C1 segment of cervical spinal cord (tissue), 14 donors: ENCODE measurements at places on chromosomes 5 and 9.
A peak's percentile ranks its signal among the peaks of the same experiment; 100 is the strongest.

GRCh38 chr5:141521244-141521781 lies 32.4 kb downstream of the PCDHGC5 start:
- peak; percentile 37 for DNase-seq

DNA sequence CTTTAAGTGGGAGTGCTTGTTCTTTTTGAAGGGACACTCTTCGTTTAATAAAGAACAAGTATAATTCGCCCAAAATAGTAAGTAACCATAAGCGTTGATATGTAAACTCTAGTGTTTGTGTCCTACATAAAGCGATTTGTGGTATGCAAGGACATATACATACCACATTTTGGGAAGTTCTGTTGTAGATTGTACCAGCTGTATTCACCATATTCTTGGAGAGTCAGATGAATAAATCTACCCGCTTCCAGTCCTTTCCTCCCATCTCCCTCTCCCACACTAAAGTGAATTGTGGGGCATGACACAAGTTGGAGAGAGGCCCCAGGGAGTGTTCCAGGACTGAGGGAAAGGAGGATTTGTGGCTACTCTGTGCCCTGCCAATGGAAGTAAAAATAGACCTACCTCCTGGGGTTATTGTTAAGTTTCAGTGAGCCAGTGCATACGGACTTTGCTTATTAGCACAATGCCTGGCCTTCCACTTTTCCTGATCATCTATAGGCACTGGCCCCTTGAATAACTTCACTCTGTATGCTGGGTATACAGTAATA lies 40.6 kb downstream of the ARHGAP26 start:
- no peak for DNase-seq

- DNase-seq, result no peak
These were observed 50.4 kb upstream of the STXBP1 start for GRCh38 chr9:127561491-127562278.

GRCh38 chr5:147287110-147287509 lies 52.3 kb downstream of the STK32A start:
- no peak for DNase-seq

GRCh38 chr5:112551419-112552032 lies 132.4 kb upstream of the EPB41L4A start:
- DNase-seq, result no peak

GRCh38 chr9:7659766-7660165 lies 139.8 kb downstream of the DMAC1 start:
- no peak for DNase-seq

- no peak for DNase-seq
These were observed 787.3 kb upstream of the WWC1 start for GRCh38 chr5:167503926-167504720.

DNA sequence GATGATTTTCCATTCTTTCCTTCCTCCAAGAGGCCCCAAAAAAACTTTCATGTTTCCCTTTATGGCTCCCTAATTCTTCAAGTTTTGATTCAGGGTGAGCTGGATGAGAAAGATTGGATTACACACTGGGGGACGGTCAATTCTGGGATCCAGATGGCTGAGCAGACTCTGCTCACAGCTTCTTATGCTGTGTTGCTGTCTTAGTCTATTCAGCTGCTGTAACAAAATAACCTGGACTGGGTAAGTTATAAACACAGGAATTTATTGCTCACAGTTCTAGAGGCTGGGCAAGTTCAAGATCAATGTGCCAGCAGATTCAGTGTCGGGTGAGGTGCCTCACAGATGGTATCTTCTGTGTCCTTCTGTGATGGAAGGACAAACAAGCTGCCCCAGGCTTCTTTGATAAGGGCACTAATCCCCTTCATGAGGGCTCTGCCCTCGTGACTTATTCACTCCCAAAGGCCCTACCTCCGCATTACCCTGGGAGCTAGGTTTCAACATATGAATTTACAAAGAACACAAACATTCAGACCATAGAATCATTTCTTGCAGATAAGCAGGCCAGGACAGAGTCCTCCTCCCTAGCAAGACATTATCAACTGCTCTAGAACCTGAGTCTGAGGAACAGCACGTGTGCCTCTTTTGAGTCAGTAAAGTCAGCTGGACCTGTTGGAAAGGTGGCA lies 23.1 kb upstream of the SMAD5 start:
- no peak for DNase-seq

GRCh38 chr5:180548563-180548962 lies 42.7 kb downstream of the SCGB3A1 start:
- no peak for DNase-seq

DNA sequence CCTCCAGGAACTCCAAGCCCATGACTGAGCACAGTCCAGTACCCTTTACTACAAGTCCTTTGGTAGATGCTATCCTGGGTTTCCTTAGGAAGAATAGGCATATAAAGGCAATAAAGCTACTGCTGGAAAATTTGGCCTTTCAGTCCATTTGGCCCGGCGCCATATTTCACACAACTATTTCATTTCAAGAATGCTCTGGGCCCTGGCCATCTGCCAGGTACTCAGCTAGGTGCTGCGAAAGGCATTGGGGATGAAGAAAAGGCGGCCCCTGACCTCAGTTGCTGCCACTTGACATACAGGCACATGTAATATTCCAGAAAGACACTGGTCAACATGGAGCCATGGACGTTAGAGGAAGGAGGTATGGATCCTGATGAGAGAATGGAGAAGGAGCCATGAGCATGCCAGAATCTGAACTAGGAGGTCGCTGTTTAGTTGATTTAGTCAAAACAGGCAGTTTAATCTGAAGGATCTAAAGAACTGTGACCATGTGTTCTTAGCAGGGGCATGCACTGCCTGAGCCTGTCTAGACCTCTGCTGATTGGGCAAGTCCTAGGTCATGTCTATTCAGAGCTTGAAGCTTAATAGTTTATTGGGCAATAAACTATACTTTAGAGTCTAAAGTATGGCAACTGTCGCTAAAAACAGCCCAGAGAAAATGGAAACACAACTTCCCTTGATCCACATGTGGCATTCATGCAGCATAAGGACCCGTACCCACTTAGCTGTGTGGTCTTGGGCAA lies 149.3 kb downstream of the MELK start:
- no peak for DNase-seq

DNA sequence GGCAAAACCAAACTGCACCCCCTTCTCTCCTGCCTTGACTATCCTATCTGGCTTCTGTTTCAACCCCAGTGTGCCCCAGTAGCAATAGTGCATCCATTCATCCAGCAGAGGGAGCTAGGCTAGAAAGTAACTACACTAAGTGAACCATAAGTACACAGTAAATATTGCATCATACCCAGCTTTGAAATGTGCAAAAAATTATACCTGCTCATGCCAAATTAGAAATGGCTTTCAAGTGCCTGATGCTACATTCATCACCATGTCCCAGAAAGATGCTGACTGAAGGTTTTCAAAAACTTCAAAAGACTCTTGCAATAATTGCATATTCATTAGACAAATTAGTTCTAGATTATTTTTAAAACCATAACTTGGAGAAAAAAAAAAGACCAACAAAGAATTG lies 153.5 kb downstream of the PRELID2 start:
- no peak for DNase-seq

DNA sequence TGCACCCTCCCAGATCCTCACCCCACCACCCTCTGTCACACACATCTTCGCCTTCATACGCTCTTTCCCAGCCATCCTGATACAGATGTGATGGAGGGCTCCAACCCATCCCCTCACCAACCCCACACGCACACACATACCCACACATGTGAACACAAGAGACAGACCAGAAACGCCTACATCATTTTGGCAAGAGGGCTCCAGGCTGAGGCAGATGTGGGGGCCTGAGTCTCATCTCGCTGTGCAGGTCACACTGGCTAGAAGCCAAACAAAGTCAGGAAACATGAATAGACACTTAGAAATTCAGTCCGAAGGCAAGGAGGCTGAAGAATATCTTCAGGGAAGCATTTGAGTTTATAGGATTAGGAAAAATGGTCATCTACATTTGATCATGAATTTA lies 6.2 kb downstream of the PRDM12 start:
- no peak for DNase-seq

DNA sequence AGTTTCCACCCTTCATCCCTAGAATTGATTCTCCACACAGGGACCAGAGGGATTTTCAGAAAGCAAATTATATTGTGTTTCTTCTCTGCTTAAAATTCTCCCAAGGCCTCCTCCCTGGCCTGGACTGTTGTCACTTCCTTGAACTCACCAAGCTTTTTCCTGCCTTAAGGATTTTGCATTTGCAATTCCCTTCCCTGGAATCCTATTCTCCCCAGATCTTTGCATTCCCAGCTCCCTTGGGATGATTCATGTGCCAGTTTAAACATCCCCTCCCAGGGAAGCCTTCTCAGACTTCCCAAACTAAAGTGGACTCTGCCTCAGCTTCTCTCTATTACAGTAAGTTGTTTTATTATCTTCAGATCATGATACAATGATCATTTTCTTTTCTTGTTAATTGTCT lies 35.2 kb upstream of the PDE8B start:
- DNase-seq, result no peak

GRCh38 chr5:40605295-40605958 lies 74.3 kb upstream of the PTGER4 start:
- no peak for DNase-seq

GRCh38 chr5:144130306-144130705 lies 40.2 kb downstream of the YIPF5 start:
- DNase-seq, result no peak

DNA sequence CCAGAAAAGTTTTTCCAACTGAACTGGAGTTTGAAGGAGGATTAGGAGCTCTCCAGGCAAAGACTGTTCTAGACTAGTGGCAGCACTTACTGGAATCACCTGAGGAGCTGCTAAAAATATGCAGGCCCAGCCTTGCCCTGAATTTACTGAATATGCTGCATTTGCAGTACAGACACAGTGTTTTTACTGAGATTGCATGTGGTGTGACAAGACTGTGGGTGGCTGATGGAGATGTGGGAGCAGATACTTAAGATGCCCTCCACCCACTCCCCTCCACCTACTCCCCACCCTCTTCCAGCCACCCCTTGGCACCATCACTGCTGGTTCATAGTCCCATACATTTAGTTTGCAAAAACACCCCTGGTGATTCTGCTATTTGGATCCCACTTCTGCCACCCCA lies 64.1 kb upstream of the HRH2 start:
- DNase-seq, result no peak

DNA sequence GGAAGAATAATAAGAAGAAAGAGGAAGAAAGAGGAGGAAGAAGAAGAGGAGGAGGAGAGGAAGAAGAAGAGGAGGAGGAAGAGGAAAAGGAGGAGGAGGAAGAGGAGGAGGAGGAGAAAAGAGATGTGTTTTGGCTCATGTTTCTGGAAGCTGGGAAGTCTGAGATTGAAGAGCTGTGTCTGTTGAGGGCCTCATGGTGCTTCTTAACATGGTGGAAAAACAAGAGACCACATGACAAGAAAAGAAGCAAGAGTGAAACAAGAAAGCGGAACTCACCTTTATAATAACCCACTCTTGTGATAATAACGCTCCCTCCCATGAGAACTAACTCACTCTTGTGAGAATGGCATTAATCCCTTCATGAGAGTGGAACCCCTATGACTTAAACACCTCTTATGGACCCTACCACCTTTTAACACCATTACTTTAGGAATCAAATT lies 36.1 kb upstream of the RANBP6 start:
- DNase-seq, result no peak

DNA sequence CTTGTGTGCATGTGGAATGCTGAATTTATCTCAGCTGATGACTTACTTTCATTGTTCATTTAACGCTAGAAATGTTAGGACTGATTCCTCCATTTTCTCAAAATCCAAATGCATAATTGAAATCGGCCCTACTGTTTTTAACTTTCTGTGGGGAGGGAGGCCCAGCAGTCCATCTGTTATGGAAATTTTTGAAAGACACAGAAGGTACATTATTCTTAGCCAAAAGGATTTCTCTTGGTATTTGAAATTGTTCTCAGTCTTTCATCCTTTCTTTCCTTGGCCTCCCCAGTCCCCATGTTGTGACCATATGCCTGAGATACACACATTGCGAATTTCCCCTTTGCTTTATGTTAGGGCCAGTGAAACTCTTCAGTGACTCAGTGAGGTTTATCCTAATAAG lies 549.9 kb downstream of the IRX1 start:
- no peak for DNase-seq

GRCh38 chr9:134316449-134317160 lies 9.7 kb upstream of the RXRA start:
- no peak for DNase-seq

DNA sequence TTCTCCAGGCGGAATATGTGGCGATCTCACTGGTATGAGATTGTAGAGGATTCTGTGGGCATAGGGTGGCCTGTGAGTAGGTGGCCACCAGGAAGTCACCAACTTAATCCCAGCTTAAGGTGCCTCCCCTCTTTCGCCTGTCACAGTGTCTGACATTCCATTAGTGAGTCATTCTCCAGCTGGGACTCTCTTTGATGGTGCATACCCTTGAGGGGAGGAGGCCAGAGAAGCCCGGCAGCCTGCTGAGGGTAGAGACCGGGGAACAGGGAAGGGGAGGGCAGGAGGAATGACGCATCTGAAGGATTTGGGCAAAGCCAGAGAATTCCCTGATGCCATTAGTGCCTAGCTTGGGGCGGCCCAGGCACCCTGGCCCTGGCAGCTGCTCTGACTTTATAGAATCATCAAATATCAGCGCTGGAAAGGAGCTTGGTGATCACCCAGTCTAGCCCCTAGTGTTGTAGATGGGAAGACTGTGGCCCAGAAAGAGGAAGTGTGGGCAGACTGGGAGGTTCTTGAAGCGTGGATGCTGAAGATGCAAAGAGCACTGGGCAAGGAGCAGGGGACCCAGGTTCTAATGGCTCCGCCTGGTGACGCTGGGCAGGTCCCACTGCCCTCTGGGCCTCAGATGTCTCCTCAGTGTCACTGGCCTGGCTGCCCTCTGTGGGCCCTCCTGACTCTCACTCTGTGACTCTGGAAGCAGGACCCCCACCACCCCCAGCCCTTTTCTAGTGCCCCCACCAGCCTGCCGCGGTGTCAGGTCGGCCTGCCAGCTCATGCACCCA lies 41.4 kb downstream of the DAB2IP start:
- DNase-seq, result no peak
